ENCODE measurements at places on chromosomes 5 and 9.

DNA sequence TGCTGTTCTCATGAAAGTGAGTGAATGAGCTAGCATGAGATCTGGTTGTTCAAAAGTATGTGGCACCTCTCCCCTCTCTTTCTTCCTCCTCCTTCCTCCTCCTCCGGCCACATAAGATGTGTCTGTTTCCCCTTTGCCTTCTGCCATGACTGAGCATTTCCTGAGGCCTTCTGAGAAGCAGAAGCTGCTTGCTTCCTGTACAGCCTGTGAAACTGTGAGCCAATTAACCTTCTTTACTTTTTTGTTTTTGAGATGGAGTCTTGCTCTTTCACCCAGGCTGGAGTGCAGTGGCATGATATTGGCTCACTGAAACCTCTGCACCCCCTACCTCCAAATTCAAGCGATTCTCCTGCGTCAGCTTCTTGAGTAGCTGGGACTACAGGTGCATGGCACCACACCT lies 6.1 kb downstream of the S100Z start:
- DNase-seq: no peak

DNA sequence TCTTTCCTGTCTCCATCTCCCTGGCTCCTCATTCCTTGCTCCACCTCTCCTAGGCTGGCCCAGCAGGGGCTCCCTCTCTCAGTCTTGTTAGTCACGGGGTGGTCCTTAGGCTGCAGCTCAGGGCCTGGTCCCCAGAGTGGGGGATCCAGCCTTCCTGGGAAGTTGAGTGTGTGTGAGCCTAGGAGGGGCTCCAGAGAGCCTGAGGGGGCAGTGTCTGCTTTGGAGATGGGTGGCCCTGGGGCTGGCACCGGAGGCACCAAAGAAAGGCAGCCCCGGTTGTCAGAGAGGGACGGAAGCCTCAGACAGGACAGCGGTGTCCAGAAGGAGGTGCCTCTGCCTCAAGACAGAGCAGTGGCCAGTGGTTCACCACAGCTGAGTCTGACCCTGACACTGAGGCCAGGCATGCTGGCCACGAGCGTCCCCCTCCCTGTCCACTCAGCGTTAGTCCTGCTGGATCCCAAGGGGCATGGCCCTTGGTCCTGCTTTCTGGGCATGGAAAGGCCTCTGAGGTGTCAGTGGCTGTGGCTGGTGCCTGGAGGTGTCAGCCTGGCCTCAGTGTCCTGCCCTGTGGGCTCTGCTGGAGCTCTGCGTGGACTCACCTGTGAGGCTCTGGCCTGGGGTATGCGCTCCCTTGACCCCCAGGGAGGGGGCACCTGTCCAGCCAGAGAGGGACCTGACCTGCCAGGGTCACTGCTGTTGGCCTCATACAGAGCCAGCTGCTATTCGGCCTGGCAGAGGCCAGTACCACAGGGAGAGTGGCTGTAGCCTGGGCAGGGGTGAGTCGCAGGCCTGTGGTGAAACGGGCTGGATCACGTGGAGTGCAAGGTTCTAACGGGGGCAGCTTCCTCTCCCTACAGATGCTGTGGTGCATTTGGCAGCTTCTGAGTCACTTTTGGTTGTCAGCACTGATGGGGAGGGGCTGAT lies 130.6 kb downstream of the CACNA1B start:
- DNase-seq: no peak

- no peak for DNase-seq
Measured at GRCh38 chr9:84924266-84924665, 254.7 kb downstream of the NTRK2 start.

DNA sequence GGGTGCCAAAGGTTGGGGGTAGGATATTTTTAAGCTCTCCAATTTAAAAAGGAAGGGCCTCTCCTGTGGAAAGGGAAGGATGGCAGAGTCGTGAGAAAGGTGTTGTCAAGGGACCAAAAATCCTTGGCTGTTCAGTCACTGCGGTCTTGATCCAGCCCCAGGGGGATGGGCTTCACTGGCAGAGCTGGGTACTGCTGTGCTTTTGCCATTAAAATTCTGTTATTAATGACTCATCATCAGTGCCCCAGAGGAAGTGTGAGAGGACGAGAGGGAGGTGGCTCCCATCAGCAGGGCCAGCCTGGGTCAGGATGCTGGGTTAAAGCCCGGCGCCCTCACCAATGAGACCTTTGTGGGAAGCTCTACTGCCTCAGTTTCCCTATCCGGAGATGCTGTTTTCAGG lies 16.7 kb downstream of the PCDH12 start:
- no peak for DNase-seq

DNA sequence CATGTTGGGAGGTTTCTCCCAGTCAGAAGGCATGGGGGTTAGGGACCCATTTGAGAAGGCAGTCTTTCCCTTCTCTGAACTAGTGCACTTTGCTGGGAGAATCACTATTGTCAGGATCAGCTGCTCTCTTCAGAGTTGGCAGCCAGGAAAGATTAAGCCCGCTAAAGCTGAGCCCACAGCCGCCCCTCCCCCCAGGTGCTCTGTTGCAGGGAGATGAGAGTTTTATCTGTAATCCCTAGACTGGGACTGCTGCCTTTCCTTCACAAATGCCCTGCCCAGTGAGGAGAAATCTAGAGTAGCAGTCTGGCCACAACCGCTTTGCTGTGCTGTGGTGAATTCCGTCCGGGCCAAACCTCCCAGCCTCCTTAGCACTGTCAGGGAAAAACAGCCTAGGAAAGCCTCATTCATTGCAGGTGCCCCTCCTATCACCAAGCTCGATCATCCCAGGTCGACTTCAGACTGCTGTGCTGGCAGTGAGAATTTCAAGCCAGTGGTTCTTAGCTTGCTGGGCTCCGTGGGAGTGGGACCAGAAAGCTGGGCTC lies 69.8 kb downstream of the CNTLN start:
- no peak for DNase-seq

- DNase-seq: no peak
Measured at GRCh38 chr9:113375057-113376023, 1.4 kb downstream of the HDHD3 start.

GRCh38 chr5:116529615-116530014 lies 45.0 kb downstream of the SEMA6A start:
- no peak for DNase-seq

DNA sequence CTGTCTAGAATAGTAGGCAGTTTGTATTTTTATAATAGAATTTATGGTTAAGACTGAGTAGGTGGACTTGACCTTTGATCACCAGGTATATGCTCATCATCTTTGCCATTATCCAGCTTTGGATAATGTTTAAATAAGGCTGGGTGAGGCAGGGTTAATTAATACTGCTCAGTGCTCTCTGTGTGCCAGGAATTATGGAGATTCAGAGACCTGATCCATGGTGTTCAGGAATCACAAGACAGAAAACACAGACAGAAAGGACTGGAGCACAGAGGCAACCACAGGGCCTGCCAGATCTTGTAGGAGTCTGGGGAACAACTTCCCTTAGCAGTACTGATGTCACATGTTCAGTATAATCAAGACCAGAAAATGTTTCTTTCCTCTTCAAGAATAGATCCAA lies 186.3 kb upstream of the ADCY2 start:
- DNase-seq: no peak

DNA sequence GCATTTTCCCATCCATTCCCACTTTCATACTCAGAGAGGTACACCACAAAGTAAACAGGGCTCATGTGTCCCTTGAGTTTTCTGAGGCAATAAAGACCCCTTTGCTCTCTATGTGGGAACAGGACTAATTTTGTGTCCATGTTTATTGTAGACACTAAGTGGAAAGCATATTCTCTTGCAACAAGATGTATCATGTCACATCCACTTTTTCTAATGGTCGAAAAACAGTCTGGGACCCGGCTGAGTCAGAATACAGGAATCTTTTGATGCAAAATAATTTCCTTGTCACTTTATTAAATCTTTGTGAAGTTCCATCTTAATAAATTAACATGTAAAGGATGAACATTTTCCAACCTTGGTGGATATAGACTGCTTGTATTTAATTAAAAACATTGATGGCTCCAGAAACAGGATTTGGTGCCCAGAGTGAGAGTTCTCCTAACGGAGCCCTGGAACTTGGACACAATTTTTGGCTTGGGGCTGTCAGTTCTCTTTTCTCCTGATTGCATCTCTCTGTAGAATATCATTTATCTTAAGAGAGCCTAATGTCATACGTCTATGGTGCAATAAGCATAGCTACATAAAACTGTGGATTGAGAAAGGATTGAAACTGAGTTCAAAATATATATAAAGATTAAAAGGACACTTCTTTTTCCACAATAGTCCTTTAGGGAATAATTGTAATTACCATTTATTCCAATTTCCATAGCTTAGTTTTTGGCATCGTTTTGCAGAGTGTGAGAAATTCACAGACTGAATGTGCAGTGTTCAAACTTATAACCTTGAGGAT lies 1116.7 kb upstream of the SEMA6A start:
- no peak for DNase-seq

DNA sequence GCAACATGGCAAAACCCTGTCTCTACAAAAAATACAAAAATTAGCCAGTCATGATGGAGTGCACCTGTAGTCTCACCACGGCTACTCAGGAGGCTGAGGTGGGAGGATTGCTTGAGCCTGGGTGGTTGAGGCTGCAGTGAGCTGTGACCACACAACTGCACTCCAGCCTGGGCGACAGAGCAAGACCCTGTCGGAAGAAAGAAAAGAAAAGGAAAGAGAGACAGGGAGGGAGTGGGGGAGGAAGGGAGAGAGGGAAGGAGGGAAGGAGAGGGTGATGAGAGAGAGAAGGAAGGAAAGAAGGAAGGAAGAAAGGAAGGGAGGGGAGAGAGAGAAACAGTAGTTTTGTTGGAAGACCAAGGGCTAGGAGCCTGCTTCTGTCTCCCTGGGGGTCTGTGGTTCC lies 142.4 kb downstream of the C9orf50 start:
- no peak for DNase-seq

DNA sequence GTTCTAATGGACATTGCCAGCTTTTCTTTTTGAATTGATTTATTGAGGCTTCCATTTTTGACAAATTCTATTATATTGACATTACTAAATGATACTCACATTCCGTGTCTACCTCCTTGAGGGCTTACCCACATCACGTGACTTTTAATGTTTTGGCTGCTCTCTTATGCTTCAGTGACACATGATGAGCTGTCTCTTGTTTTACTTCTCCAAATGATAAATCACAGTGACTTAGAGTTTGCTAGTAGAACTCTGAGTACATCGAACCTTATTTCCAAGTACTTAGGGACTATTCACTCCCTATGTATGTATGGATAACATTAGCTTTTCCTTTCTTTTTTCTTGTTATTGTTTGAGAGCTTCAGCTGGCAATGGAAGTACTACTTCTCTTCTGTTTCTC lies 169.8 kb upstream of the KCNN2 start:
- DNase-seq: peak; percentile 50

DNA sequence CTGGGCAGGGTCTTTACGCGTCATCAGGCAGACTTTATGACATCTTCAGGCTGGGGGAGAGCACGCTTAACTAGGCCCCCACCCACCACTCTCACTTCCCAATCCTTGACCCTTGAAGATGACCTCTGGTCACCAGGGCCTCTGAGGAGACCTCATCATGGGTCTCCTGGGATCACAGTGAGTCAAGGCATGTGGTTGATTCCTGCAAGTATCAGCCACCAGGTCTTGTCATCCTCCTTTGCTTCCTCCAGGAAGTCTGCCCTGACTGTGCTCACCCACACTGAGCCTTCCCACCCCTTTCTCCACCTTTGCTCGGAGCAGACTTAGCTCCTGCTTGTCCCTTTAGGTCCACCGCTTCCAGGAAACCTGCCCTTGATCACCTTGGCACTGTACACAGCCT lies 17.3 kb downstream of the ODF2 start:
- no peak for DNase-seq

DNA sequence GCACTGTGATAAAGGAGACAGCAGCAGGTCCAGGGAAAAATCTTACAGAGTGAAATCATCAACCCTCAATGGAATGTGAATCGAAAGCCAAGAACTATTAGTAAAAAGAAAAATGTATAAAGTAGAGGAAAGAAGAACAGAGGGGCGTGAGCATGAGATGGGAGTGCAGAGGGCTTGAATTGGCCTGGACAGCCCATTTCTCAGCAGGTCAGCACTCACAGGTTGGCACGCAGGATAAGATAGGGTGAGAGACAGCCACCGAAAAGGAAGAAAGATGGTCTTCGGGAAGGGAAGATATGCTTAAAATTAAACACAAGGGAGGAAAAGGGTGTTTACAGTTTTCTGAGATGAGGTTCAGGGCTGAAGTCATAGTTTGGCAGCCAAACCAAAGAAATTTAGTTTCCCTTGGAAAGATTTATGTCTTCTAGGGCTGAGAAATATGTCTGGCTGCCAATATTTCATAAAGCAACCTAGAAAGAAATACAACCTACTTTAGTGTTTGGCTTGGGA lies 524.7 kb downstream of the SPATA31D1 start:
- peak; percentile 79 for DNase-seq

DNA sequence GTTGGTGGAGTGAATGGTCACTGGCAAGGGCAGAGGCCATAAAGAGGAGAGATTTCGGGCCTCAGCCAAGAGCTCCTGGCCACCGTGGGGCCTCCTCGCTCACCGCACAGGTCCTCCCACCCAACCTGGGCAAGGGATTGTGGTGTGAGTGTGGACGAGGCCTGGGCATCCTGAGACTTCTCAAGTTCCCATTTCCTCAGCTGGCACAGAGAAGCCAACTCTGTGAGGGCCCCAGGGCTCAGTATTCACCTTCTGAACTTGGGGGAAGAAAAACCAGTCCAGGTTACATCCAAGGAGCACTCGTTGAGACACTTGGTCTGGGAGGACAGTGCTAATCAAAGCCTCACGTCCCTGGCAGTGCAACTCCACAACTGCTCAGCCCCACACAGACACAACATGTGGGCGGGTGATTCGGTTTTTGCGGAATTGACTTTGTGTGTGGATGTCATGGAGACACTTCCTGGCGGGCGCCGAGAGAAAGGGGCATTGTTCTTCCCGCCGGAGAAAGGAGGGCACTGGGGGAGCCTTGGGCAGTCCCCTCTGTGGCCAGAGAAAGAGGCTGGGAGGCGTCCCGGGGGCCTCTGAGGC lies 28.5 kb upstream of the NKD2 start:
- no peak for DNase-seq

DNA sequence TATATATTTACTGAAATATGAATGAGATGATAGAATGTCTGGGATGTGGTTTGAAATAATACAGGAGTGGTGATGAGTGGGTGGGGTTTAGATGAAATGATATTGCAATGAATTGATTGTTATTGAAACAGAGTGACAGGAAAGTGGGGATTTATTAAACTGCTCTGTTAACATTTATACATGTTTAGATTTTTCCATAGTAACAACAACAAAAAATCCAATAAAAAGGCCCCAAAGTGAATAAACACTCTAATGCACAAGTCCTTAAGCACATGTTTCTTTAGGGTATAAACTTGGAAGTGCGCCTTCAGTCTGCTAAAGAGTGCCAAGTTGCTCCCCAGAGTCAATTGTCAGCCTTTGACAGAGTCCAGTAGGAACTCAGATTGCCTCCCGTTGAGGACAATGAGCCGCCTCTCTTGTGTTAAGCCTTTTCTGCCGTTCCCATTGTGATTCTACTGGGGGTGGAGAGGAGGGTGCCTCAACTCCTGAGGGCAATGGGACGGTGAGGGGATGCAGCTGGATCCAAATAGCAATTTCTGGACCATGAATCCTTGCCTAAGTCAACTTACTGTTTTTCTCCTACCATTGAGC lies 112.3 kb downstream of the SLC28A3 start:
- no peak for DNase-seq

DNA sequence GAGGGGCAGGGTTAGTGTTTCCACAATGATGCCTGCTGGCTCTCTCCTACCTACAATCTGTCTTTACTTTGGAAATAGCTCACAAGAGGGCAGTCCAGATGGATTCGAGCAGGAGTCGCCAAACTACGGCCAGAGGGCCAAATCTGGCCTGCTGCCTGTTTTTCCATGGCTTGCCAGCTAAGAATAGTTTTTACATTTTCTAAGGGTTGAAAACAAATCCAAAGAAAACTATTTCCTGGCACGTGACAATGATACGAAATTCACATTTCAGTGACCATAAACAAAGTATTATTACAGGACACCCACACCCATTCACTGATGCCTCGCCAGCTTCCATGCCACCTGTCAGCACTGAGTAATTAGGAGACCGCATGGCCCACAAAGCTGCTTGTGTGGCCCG lies 162.9 kb upstream of the WWC1 start:
- no peak for DNase-seq
